ENCODE measurements at places on chromosomes 6 and 20.

GRCh38 chr6:120736740-120737139, 597.5 kb downstream of the TBC1D32 start:
- no peak for DNase-seq

- DNase-seq: no peak
Observed at GRCh38 chr6:142323377-142323776, 21.6 kb downstream of the ADGRG6 start.

- peak; percentile 70 for DNase-seq
Observed at GRCh38 chr6:41970436-41970846, 28.8 kb upstream of the CCND3 start.

- DNase-seq: no peak
Observed at GRCh38 chr6:3699231-3699630, 52.3 kb downstream of the PXDC1 start.

- DNase-seq: no peak
Observed at GRCh38 chr20:57270204-57270984, 4.0 kb upstream of the BMP7 start.

GRCh38 chr6:169189686-169190085, 64.0 kb downstream of the THBS2 start:
- no peak for DNase-seq

- DNase-seq: no peak
Observed at GRCh38 chr6:45477790-45478189, 100.1 kb upstream of the SUPT3H start.

GRCh38 chr20:20628314-20628713, 84.1 kb downstream of the RALGAPA2 start:
- DNase-seq: no peak

GRCh38 chr6:112243861-112244827, 10.2 kb downstream of the LAMA4 start:
- no peak for DNase-seq

DNA sequence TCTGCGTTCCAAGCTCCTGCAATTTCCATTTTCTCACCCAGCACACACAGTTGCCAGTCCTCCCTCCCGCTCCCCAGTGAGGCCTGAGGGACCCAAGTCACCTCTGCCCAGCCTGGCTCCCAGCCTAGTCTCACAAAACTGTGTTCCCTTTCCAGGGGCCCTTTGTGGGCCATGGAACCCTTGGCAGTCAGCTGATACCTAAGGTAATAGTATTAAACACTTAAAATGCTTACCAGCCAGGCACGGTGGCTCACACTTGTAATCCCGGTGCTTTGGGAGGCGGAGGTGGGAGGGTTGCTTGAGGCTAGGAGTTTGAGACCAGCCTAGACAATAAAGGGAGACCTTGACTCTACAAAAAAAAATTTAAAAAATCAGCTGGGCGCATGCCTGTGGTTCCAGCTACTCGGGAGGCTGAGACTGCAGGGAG, 3.2 kb upstream of the RBM38 start:
- DNase-seq: no peak

DNA sequence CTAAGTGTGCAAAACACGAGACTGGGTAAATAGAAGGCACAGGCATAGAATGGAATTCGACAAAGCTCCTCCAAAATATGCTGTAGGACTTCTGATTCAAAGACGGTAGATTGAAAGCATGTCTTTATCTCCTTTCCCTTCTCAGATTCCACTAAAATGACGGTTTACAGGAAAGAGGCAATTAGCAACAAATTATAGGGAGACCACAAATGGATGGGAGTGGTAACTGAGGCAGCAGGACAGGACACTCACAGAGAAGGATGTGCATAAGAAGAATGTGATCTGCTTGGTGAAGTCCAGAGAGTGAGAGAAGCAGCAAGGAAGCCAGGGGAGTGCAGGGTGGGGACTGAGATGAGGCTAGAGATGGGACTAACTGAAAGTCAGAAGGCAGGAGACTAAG, 113.4 kb upstream of the MRPS10 start:
- no peak for DNase-seq

- no peak for DNase-seq
Observed at GRCh38 chr20:52226370-52226769, 34.8 kb upstream of the ZFP64 start.

DNA sequence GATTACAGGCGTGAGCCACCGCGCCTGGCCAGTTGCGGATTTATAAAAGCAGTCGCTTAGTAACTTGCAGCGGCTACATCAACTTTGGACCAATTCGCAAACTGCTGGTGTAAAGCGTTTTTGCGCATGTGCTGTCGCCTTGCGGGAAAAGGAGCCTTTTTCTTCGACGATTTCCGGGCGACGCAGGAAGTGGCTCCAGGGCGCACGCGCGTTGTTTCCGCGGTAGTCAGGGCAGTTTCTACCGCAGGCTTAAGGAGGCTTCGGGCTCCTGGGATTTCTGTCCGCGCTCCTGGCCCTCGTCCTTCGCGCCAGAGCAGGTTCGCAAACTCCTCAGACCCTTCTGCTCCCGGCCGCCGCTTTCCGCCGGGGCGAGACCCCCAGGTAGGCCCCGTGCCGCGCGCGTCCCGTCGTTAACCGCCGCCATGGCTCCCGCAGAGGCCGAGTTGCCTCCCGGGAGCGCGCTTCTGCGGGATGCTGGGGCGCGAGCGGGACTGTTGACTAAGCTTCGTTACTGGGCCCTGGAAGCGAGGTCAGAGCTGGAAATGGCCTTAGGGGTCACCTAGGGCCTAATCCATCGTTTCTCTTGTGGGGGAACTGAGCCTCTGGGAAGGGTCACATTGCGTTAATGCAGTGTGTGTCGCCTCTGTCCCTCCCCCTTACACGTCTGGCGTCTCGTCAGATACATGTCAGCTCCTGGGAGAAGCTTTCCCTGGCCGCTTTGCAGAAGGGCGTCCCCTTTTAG, at the start of gene RAE1:
TSS of gene RAE1 (plus strand) at position 214 of the 742 bp plus-strand sequence. CDS start 2,784 bp downstream, outside the sequence.
- peak; percentile 94 for DNase-seq

DNA sequence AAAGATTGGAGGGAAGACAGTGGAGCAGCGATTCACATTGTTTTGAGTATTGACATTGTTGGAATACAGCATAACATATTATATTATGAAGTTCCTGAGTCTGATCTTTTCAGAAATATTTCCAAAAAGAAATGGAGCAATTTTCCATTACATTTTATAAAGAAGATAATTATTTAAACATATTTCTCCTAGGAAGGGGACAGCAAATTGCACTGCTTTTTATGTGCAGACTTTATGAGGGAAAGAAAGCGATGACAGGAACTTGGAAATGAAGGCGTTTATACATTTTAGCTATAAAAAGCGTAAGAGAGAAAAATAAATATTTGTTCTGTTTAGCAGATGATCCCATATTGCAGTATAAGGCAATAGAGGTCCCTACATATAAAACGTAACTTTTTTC, 117.0 kb upstream of the EDN1 start:
- DNase-seq: no peak

DNA sequence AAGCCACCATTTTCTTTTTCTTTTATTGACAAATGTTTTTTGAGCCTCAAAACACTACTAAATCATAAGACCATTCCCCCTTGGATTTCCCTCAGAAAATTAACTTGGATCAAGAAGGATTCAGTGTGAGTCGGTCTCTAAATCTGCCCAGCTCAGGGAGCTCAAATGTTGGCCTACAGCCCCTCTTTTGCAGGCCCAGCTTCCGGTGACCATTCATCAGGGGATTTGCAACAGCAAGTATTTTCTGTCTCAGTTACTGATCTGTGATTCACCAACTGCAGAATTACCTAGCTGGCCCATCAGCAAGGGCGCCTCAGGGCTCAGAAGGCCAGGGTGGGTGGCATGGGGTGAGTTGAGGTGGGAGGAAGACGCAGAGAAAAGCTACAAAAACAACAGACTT, 318.1 kb downstream of the CDC5L start:
- no peak for DNase-seq

DNA sequence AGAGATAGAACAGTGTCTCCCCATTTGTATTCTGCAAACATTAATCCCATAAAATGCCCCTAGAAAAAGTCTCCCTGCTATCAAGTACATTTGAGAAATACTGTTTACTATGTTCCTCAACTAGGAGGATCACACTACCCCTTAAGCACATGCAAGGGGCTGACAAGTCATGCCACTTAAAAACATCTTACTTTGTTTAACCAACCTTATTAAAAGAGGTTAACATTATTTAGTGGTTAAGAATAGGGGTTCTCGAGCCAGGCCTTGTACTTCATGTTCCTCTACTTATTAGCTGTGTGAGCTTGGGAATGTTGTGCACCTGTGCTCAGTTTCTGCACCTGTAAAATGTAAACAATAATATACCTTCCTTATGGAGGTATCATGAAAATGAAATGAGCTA, 113.7 kb downstream of the UBE3D start:
- no peak for DNase-seq

GRCh38 chr20:36540551-36541211, 638 bp upstream of the MYL9 start:
- DNase-seq: no peak

GRCh38 chr20:47814632-47815415, 29.5 kb upstream of the SULF2 start:
- no peak for DNase-seq

DNA sequence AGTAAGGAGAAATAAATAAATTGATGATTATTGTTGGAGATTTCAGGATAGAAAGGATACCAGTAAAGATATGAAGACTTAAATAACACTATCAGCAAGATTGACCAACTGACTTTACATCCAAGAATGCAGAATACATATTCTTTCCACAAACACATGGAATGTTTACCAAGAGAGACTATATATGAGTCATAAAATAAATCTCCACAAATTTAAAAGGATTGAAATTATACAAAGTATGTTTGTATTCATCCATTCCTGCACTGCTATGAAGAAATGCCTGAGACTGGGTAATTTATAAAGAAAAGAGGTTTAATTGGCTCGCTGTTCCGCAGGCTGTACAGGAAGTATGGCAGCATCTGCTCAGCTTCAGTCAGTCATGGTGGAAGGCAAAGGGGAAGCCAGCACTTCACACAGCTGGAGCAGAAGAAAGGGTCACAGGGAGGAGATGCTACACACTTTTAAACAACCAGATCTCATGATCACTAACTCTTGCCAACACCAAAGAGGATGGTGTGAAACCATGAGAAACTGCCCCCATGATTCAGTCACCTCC, 56.7 kb upstream of the TNFRSF21 start:
- no peak for DNase-seq

DNA sequence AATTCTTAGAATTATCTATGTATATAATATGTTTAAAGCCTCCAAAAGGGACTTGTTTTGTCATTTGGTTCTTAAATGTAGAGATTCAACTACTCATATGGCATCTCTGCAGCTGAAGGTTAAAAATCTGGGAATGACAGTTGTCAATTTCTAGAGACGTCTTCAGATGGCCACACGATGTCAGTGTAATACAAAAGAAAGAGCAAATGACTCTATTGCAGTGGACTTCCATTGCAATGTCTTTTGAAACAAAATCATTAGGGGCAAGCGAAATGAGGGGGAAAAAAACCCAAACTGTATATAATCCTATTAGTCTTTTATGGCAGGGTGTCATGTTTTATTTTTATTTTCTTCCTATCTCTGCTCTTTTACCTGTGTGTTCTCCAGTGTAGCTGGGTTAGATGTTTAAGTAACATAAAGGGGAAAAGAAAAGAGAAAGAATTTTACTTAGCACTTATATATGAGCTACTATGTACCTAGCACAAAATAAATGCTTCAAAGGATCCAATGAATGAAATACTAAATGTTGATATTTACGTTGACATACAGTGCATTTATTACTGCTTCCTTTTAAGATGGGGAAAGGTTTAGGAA, 26.2 kb downstream of the CCN2 start:
- peak; percentile 76 for DNase-seq

- DNase-seq: no peak
Observed at GRCh38 chr6:5723841-5724691, 282.7 kb downstream of the NRN1 start.

DNA sequence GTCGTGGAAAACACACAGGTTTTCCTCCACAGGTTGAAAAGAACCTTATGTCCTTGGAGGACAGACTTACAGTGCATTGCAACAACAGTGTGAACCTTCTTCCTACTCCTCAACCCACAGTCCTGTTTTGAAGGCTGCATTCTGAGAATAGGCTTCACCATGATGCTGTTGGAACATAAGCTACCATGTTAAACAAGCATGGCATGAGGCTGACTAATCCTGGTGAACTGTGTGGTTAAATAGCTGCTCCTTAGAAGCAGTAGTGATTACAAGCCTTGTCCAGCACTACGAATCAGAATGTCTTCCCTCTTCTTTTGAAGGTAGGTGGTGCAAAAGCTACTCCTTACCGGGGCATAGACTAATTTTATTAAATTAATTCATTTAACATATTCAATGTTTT, 368.5 kb upstream of the EPHA7 start:
- DNase-seq: no peak

- DNase-seq: no peak
Observed at GRCh38 chr6:21173031-21173430, 420.5 kb upstream of the SOX4 start.

- DNase-seq: no peak
Observed at GRCh38 chr6:6713657-6714056, 125.1 kb downstream of the LY86 start.

- DNase-seq: no peak
Observed at GRCh38 chr6:83696674-83697073, 12.2 kb downstream of the SNAP91 start.

DNA sequence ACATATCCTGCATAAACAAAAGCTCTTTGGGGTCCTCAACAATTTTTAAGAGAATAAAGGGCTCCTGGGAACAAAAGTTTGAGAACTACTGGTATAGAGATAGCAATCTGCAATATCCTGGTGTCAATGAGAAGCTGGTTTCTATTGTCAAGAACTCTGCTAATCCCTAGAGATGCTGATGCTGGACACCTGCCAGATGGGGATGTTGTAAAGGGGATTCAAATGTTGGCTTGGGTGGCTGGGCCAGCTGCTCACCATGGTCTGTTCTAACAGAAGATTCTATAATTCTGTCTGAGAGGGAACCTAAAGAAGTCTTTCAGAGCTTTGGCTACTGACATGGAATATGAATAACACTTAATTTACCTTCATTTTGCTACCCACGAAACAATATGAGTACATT, 137.8 kb downstream of the BTBD9 start:
- no peak for DNase-seq

GRCh38 chr6:135250751-135251497, 69.8 kb downstream of the MYB start:
- DNase-seq: no peak

GRCh38 chr6:143210420-143210819, 149.7 kb downstream of the AIG1 start:
- no peak for DNase-seq
